ENCODE measurements at places on chromosomes 4 and X.

DNA sequence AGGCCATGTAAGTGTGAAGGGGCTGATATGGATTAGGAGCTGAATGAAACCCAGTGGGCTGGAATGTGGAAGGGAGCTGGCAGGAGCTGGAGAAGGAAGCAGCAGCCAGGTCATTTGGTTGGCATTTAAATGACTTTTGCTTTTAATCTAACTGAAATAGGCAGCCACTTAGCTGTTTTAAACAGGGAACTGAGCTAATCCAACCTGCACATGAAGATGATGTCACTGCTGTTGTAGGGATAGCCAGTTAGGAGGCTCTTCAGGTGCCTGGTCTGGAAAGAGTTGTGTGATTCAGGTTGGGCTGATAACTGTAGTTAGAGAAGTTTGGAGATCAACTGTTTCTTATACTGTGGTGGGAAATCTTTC is 122.4 kb downstream of the PALLD start:
- no peak for DNase-seq

- no peak for DNase-seq
Measured at GRCh38 chrX:125289920-125290319, 29.8 kb upstream of the TEX13C start.

- no peak for DNase-seq
Measured at GRCh38 chr4:145815626-145816025, 123.0 kb downstream of the ZNF827 start.

- DNase-seq, result no peak
Measured at GRCh38 chr4:152200511-152201333, 335.2 kb downstream of the FBXW7 start.

DNA sequence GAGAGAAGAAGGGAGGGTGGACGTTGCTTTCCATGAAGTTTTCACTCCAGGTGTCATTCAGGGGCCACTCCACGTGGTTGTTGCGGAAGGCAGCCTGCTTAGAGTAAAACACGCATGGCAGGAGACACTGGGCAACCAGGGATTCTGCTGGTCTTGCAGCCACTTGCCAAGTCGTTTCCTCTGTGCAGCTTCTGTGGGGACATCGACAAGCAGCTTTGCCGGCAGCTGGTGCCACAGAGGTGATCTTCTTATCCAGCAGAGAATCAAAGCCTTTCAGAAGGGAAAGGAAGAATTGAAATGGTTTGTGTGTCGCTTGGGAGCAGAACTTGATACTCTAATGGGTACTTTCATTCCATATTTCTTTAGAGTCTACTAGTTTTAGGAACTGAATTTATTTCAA is 867.1 kb upstream of the TENM3 start:
- DNase-seq, result no peak

- no peak for DNase-seq
Measured at GRCh38 chrX:71106427-71106826, at the start of gene CXorf65. Gene CXorf65, minus strand, starts transcription at chrX:71106740. Its CDS starts 184 bp downstream, at chrX:71106556.

DNA sequence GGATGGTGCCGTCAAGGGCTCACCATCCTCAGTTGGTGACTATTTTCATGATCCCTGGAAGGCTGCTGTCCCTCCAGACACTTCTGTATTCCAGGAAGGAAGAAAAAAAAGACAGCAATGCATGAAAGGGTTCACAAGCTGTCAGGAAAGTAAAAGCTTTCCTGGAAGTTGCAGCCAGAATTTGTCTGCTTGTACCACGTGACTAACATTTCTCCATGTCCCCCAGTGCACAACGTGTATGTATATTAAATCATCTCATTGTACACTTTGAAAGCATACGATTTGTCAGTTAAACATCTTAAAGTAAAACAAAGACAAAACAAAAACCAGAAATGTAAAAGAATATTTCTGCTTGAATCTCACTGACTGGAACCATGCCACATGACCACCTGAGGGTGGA is 127.4 kb upstream of the CLNK start:
- DNase-seq, result no peak

DNA sequence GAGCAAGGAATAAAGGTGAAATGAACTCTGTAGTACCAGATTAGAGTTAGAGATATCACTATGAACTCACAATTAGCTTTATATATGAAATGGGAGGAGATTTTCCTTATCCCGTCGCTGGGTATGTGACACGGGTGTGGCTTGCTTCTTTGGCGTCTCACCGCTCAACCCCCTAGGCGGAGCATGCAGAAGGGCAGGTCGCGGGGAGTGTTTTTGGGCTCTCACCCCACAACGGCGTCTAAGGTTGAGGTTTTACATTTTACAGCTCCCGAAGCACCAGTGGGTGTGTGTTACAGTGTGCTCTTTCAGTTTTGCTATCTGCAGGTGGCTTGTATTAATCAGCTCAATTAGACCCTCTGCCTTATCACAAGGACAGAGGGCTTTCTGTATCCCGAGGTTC is 42.1 kb upstream of the MAGEB10 start:
- DNase-seq, result no peak

- no peak for DNase-seq
Measured at GRCh38 chr4:6403400-6403685, 69.1 kb downstream of the PPP2R2C start.

- no peak for DNase-seq
Measured at GRCh38 chrX:124335598-124335997, 3.1 kb downstream of the TEX13D start.

All from T-helper 1 cell (primary cell).